ENCODE measurements at places on chromosomes 2 and 18.

- DNase-seq, result no peak
Measured at GRCh38 chr2:217789736-217790181, 213.0 kb downstream of the TNS1 start.

DNA sequence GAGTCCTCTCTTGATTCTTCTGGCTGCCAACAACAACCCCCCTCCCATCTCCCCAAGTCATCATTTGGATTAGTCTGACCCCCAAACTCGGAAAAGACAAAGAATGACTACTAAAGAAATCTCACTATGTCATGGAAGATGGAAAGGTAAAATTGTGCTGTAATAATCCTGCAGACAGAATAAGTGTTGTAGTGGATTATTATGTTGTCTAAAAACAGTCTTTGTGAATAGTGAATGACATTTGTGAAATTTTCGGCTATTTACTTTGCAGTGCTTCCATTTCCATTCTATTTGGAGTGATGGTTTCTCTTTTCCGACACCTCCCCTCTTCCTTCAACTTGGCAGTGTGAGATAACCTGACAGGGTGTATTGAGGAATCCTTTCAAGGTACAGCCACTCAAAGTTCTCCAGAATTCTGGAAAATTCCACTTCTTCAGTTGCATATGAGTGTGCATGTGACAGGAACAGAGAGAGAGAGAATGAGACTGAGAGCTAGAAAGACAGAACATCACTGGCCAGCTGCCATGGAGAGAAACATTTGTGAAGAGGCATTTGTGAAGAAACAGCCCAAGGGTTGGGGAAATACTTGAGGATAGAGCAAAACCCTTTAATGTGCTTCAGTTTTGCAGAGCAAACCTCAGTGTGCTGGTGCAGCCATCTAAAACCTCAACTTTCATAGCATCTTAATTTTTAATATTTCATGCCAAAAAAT lies 141.9 kb upstream of the DLX2 start:
- no peak for DNase-seq

- DNase-seq, result no peak
Measured at GRCh38 chr18:58882686-58883085, 18.0 kb downstream of the ZNF532 start.

DNA sequence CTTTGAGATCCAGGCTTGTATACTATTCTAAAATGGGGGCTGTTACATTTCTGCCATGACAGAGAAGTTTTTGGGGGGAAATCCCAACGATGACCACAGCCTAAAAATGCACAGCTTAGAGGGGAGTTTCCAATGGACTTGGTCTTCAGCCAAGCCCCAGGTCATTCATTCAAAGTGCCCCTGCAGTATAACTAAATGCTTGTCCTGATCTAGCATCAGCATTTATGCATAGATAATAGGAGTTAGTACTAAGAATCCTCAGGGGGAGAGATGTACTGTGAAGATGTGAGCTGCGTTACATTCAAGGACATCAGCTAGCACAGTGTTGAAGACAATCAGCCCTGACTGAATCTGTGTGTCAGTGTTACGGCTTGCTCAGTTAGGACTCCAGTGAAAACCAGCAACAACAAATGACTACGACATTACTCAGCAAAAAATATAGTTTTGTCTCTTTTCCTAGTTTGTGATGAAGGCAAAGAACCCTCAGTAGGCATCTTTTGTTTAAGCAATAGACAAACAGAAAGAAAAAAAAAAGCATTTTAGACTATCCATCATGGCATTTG lies 160.9 kb downstream of the ZEB2 start:
- DNase-seq, result no peak

GRCh38 chr2:45168711-45169338 lies 159.6 kb upstream of the SIX2 start:
- DNase-seq, result no peak

DNA sequence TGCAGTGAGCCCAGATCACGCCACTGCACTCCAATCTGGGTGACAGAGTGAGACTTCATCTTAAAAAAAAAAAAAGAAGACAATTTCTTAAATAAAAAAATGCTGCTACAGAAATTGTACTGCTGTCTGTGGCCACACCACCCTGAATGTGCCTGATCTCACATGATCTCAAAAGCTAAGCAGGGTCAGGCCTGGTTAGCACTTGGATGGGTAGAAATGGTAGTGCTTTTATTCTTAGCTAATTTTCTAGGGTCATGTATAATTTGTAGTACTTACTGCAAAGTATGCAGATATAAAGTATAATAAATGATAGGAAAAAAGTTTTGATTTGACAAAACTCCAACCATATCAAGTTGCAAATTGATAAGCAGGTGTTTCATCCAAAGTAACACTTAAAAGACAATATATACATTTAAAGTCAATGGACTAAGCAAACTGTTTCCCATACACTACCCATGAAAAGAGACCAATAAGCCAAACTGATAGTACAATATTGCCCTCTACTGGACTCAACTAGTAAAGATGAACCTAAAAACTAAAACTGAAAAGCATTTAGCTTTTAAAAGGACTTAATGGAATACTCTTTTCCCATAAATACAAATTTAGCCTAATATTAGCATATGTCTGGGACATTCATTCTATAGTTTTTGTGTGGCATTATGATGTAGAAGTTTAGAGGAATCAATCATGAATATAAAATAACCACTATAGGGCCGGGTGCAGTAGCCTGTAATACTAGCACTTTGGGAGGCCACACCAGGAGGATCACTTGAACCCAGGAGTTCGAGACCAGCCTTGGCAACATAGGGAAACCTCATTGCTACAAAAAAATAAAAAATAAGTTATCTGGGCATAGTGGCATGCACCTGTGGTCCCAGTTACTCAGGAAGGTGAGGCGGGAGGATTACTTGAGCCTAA lies 18.6 kb upstream of the PEX13 start:
- DNase-seq, result no peak

- DNase-seq, result no peak
Measured at GRCh38 chr18:79416022-79416676, 20.4 kb downstream of the NFATC1 start.

DNA sequence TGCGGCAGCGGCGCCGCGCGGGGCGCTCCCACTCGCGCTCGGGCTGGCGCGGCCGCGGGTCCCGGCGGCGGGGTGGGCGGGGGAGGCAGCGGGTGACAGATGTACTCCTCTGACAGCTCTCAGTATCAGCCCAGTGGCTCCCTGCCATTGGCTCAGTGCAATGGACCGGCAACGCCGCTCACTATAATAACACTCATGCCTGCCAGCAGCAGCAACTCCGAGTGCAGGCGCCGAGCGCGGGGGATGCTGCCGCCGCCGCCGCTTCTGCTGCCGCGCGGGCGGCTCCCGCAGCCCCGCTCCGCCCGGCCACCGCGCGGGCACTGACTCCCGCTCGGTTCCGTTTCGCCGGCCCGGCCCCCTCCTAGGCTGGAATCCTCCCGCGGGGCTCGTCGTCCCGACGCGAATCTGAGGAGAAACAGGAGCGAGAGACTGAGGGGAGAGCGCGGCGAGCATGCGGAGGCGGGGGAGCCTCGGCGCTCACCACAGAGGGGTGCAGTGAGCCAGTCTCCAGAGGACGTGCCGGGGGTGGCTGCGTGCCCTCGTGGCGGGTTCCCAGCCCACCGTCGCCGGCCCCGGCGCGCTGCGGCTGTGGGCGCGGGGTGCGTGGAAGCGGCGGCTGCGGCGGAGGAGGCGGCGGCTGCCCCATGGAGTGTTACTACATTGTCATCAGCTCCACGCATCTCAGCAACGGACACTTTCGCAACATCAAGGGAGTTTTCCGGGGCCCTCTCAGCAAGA lies at the start of gene ZNF804A:
Gene ZNF804A (plus strand): TSS at position 214 of the 738 bp plus-strand sequence. CDS start 431 bp downstream, at position 645.
- DNase-seq, result no peak

DNA sequence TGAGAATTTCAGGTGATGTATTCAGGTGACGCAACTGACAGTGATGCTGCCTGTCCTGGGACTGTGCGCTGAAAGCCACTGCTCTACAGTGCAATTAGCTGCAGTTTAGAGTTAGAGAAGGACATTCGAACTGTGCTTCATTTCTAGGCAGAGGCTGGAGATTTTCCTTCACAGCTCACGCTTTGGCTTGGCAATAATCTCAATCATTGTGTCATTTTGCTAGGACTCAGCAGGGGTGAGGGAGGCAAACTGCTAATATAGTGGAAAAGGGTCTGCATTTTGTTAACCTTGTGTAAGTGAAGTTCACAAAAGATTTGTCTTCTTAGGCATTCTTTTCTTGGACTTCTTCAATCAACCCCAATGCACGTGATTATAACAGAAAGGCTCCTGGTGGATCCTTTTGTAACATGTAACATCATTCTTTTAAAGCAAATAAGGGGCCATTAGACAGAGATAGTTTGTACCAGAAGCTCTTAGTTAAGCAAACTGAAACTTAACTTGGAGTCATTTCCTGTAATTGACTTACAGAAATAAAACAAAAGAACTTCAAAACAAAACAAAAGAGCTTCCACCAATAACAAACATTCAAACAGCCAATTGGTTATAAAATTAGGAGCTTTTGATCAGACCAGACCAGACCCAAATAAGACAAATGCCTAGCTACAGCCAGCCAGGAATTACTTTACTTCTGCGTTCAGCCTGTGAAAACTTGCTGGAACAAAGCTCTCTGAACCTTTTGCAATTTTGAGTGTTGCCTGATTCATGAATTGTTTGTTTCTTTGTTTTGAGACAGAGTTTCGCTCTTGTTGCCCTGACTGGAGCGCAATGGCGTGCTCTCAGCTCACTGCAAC lies 1376.3 kb upstream of the CELF4 start:
- no peak for DNase-seq

GRCh38 chr18:58098706-58099105 lies 54.7 kb downstream of the NEDD4L start:
- no peak for DNase-seq

DNA sequence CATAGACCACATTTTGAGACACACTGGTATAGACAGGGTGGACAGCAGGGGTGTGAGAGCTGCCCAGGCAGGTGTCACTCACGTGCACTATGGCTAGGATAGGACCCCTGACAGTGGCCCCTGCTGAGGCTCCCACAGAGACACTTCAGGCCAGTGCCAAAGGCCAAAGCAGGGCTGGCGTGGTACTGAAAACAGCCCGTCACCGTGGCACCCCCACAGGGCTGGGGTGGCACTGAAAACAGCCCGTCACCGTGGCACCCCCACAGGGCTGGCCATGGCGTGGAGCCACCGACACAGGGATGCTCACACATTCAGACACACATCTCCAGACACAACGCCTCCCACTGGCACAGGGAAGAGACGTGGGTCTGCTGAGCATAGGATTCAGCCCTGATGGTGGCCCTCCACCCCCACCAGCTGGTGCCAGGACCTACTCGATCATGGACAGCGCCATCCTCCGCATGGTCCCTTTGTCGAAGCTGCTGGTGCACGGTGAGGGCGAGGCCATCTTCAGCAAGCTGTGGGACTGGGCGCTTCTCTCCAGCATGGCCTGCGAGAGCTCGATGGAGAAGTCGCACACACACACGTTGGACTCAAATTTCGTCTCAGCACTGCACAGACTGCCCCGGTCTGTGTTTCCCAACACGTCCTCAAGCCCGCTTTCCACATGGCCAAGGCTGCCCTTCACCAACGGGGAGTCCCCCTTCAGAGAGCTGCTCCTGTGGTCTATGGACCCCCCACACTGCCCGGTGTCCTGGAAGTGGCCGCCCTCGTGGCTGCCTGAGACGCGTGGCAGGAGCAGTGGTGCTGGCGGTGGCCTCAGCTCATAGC lies 34.1 kb downstream of the ANKMY1 start:
- DNase-seq, result no peak

- no peak for DNase-seq
Measured at GRCh38 chr2:228845162-228845925, 425.7 kb downstream of the PID1 start.

DNA sequence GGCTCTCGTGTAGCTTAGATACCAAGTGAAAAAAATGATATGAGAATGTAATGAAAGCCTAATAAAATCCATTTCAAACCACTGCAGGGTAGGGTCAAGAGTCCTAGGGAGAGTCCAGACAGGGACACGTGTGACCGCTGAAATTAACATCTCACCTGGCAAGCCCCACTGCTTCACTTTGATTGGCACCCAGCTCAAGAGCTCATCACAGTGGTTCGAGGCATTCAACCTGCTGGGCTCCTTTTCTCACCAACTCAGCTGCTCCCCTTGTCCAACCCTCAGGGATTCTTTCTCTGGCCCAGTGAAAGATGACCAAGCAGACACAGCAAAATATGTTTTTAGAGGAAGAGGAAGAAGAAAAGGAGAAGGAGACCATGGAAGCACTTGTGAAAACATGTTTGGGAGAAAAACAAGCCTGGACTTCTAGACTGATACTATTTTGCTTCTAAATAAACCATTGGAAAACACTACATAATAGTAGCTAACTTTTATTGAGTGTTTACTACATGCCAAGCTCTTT lies 49.2 kb upstream of the CREB1 start:
- no peak for DNase-seq

DNA sequence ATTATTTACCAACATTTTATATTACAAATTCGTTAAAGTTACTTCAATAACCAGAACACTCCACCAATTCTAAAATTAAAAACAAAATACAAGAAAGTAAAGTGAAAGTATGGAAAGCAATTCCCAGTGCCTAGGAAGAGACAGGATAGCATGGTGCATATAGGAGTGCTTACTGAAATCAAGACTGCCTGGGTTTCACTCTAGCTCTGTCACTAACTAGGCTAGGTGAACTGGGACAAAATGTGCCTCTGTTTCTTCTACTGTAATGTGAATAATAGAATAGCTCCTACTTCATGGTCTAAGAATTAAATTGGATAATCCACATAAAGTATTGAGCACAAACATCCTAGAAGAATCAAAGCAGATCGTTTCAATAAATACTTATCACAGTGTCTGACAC lies 22.6 kb downstream of the STK17B start:
- no peak for DNase-seq

DNA sequence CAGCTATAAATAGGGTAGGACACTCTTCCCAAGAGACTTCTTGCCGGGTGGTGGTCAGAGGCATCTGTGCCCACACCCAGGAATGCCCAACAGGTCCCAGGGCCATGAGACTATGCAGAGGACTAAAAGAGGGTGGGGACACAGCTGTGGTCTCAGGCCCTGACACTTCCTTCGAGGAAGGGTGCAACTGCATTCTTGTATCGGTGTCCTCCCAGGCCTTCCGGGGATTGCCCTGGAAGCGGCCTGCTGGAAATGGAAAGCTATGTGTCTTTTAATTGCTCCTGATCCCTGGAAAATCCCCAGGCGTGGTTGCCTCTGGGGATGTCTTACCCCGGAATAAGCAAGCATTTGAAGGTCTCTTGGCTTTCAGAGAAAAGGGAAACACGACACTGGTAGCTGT lies 176.7 kb downstream of the SOX11 start:
- no peak for DNase-seq

GRCh38 chr2:191114403-191114886 lies 36.3 kb downstream of the STAT4 start:
- no peak for DNase-seq

DNA sequence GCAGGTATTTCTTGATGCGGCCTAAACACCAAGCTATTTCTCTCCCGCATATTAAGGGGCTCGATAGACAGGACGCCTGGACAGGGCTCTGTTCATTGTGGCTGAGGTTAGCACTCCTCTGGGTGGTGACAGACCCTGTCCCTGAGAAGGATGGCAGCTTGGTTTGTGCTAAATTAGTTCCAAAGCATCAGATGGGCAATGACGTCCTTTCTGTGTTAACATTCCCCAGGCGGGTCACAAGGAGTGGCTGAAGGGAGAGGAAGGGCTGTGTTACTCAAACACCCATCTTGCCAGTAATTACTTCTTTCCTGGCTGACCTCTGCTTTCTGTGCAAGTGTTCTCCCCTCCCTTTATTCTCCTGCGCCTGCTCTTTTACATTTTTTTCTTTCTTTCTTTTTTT lies 75.0 kb downstream of the TMEM247 start:
- no peak for DNase-seq

Data from pulmonary artery endothelial cell (primary cell).